ENCODE measurements at places on chromosomes 4 and X.

- DNase-seq, result no peak
Measured at GRCh38 chrX:150487369-150488094, 80.9 kb upstream of the MTM1 start.

DNA sequence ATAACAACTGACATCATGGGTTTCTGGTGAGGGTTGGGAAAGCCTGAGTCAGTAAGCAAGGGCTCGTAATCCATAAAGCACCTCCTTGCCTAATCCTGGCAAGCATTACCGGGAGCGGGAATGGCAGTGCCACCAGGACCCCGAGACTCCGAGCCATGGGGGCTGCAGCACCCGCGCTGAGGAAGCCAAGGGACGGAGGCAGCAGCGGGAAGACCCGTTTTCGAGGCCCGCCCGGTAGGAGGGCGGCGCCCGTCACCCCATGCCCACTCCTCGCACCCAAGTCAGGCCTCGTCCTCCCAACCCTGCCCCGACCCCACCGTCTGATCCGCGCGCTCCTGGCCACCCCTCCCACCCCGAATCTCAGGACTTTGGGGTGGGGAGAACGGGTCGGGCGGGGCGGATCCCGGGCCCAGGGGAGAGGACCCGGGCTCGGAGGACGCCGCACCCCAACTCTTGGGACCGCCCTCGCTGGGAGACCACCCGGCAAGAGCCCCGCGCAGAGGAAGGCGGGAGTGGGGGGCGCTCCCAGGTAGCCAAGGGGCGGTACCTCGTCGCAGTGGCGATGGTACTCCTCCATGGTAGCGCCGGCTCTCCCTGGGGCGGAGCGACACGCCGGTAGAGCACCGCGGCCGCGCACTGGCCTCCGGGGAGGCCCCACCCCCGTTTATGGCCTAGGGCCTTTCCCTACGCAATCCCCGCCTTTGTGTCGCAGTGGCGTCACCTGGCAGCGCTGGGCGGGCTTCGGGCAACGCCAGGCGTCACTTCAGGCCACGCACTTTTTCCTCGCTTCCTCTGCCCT is at the start of gene DYNLT3:
DYNLT3 (minus strand) TSS at position 638 of the 799 bp plus-strand sequence; CDS start at position 577, 61 bp downstream.
- DNase-seq, result peak; percentile 43

DNA sequence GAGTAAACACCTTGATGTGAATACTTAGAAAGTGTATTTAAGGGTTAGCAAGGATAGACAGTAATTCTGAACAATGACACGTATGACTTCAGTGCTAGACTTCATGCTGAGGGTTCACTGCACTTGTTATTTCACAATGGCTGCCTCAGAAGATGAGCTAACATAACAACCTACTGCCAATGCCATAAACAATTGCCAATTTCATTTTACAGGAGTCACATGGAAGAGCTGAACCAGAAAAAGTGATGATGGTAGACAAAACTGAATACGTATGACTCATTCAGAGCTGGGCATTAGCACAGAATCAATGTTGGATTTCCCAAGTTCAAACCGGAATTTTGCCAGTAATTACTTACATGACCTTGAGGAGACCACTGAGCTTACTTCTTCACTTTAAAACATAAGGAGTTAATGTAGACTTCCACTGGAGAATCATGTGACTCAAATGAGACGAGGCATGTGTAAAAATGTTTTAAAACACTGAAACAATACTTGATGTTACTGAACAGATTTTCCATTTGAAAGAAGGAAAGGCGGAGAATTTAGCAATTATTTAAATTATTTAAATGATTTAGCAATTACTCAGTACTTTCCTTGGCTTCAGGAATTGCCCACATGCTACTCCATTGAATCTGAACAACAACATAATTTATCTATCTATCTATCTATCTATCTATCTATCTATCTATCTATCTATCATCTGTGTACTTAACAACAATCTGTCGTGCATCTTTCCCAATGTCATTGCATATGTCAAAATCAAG is 868.5 kb upstream of the SLIT2 start:
- DNase-seq, result peak; percentile 57

DNA sequence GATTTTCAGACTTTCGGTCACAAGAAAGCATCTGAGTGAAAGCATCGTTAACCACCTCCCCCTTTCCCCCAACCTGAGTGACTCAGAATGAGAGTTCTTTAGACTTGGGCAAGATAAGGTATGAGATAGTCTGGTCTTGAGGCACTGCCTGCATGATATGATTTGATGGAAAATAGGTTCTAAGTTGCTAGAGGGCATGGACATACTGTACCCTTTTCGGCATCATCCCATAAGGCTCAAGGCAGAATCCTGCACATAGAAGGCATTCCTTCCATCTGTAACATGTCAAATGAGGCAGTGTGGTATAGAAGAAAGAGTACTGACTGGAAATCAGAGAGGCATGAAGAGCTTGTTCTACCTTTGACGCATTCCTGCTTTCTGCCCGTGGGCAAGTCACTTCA is 16.8 kb upstream of the AMOT start:
- DNase-seq, result no peak

DNA sequence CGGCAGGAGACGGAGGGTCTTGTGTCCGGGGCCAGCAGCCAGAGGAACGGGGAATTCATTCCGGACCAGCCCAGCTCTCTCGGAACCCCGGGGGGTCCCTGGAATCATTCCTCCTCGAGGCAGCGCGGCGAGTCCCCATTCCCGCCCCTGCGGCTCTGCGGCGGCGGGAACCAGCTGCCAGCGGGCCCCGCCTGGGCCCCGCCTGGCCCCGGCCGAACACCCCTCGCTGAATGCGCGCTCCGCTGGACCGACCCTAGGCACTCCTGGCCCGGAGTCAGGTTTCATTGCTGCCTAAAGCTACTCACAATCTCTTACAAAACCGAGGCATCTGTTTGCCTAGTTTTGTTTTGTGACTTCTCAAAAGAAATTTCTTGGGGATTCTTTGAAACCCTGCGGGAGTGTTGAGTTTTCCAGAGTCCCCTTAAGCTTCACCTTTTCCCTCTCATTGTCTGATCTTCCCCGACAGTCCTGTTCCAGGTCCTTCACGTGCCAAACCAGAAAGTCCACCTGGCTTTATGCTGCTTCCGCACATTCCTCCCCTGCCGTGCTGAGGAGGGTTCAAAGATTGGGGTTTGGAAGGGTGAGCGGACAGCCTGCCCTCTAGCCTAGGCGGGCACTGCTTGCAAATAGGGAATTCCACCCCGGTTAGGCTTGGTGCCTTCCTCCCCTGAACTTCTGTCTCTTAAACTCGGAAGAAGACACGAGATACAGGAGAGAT is 789 bp downstream of the ARHGAP10 start:
- peak; percentile 28 for DNase-seq

- peak; percentile 26 for DNase-seq
Measured at GRCh38 chr4:22356987-22357596, 158.8 kb downstream of the ADGRA3 start.

- no peak for DNase-seq
Measured at GRCh38 chr4:107625391-107625902, 94.6 kb downstream of the PAPSS1 start.

DNA sequence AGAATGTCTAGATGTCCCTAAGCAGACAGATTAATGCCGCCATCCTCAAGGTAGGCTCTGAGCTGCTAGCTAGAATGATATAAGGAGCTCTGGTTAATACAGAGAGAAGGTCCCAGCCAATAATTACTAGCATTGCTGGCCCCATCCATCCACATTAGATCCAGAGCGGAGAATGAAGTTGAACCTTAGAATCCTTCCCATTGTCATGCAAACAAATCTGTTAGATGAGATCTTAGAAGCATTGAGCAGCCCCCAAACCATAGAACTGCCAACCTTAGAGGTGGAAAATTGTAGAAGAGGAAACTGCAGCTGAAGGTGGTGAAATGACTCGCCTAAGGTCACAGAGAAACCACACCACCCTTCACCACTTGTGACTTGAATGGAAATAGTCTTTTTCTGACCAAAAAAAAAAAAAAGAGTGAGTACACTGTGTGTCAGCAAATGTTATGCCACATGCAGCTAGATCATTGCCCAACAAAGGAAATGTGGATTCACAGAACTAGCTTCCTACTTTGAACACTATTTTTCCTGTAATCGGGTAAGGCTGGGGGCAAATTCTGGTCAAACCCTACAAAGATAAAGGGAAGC is 162.1 kb downstream of the SMIM20 start:
- DNase-seq, result no peak

GRCh38 chr4:24980064-24980690 is 50.6 kb downstream of the LGI2 start:
- DNase-seq, result peak; percentile 65

DNA sequence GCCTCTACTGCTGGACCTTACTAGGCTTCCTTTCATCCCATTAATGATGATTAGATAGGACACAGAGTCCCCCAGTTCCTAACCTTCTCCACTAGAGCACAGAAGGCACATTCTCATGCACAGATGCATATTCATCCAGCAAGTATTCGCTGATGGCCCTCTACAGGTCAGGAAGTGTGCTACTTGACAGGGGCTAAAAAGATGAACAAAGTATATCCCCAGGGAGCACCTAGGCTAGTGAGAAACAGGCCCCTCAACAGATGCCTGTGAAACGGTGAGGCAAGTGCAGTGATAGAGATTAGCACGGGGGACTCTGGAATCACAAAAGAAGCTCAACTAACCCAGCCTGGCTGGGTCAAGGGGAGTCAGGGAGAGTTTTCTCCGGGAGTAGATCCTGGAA is 95.8 kb downstream of the MGST2 start:
- DNase-seq, result no peak

GRCh38 chr4:18214411-18215055 is 193.0 kb upstream of the LCORL start:
- DNase-seq, result no peak

DNA sequence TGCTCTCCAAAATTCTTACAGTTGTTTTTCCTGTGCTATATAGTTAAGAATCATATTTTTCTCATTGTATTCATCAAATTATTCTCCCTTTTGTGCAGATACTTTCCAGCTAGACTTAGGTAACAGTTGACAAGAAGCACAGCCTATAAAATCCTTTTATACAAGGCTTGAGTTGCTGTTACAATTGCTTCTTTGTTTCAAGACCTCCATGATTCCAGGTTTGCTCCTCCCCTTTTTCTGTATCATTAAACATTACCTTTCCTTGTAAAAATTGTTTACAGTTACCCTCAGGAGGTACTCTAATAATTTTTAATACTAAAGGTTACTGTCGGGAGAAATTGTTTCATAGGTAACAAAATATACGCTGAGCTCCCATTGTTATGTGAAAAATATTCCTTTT is 192.3 kb upstream of the GRID2 start:
- DNase-seq, result no peak

DNA sequence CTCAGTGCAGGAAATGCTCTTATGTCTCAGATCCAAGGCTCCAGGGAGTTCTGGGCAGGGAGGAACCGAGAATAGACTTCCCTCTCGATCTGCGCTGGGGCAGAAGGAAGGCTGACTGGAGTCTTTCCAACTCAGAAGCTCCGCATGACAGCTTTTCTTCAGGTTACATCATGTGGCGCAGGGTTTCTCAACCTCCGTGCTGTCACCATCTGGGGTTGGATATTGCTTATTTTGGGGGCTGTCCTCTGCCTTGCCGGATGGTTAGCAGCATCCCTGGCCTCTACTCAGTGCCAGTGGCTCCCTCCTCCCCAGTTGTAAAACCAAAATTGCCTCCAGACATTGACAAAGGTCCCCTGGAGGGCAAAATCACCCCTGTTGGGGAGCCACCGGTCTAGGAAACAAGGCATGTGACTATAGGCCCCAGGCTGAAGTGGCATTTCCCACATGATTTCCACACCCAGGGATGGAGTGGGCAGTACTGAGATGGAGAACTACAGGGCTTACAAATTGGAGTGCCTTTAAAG is 21.4 kb downstream of the REELD1 start:
- DNase-seq, result no peak

DNA sequence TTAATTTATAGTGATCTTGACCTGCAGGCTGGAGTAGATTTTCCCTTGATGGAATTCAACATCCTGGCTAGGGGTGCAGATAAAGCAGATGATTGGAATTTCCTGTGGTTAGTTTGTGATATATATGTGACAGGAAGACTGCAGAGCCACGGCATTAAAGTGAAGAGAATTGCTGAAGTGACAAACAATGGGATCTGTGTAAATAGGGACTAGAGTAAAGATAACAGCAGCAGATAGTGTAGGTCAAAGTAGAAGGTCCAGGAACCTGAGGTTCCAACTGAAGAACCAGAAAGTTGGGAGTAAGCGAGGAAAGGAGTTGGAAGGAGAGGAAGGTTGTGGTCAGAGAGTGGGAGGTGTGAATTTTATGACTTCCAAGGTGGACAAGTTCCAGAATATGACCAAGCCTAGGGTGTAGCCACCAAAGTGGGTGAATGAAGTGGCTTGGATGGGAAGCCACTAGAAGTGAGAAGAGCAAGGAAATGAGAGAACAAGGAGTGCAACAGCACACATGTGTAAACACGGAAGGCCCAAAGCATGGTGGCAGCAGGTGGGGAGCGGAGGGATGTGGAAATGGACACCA is 325.0 kb downstream of the RAB28 start:
- DNase-seq, result no peak

GRCh38 chrX:107288676-107289075 is 82.3 kb downstream of the DNAAF6 start:
- DNase-seq, result no peak

DNA sequence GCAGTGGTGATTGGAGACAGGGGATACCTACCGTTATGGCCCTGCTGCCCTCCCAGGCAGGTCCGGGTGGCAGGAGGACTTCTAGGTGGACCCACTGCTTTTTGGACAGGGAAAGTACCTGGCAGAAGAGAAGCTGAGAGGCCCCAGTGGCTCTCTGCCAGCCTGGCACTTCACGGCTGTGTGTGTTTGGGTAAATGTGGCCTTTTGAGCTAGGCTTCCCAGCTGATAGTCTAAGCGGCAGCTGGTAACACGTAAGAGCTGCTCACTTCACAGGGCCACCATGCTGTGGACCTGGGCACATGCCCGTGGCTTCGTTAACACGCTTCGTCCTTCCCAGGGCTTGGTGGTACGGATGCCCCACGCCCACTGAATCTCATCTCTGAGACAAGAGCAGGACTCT is 92.0 kb upstream of the CLCN4 start:
- no peak for DNase-seq

GRCh38 chr4:156832886-156833285 is 138.7 kb downstream of the PDGFC start:
- DNase-seq, result no peak

- no peak for DNase-seq
Measured at GRCh38 chr4:83947830-83948193, 411.9 kb downstream of the GPAT3 start.

DNA sequence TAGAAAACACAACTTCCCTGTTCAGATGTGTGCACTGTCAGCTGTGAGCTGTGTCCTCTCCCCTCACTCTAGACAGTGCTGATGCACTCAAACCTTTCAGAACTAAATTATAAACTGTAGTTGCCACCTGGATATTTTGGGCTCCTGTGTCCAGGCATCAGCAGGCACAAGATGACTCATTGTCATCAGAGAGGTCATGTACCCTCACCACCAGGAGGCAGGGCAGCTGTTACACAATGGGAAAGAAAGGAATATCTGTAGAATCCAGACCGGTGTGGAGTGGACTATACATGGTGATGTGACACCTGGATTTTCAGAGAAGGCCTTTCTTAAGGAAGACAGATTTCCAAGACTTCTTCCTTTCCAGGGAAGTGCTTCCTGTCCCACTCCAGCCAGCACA is 854.4 kb upstream of the AGA start:
- DNase-seq, result no peak
